Left lung (tissue), 14 donors: ENCODE measurements at places on chromosomes 7 and 10. TPM values are rescaled to one million over a fixed set of nuclear protein-coding genes. Genes with fewer than 3 reads are reported as not detected.
A peak's percentile ranks its signal among the peaks of the same experiment; 100 is the strongest.

Gene CAV2
- total RNA-seq, result 210 TPM

Gene ADCY1
- 0.55 TPM for total RNA-seq

Gene CFAP46
- total RNA-seq, result 4.1 TPM

Gene IFIT5
- 21.4 TPM for total RNA-seq

Gene BBIP1
- total RNA-seq, result 30.4 TPM

Gene IKZF5
- total RNA-seq, result 14.5 TPM

GRCh38 chr10:78913219-78914059 is 155.3 kb upstream of the ZMIZ1 start:
- DNase-seq, result peak; percentile 55
- no peaks in the 10 kb centered on the region for H3K4me1 ChIP-seq
- no peaks in the 10 kb centered on the region for H3K27me3 ChIP-seq
- no peaks in the 10 kb centered on the region for H3K36me3 ChIP-seq
- H3K27ac ChIP-seq, result no peak overlapping the region
- no peak overlapping the region for H3K4me3 ChIP-seq

- H3K4me1 ChIP-seq, result no peaks in the 10 kb centered on the region
- H3K4me3 ChIP-seq, result no peak overlapping the region
- DNase-seq, result no peak
- no peaks in the 10 kb centered on the region for H3K36me3 ChIP-seq
Measured at GRCh38 chr10:15491856-15492642, 121.0 kb upstream of the FAM171A1 start.

- no peak overlapping the region for H3K4me3 ChIP-seq
- H3K4me1 ChIP-seq, result no peaks in the 10 kb centered on the region
- no peaks in the 10 kb centered on the region for H3K36me3 ChIP-seq
- no peaks in the 10 kb centered on the region for H3K27me3 ChIP-seq
Measured at GRCh38 chr7:5143935-5144903, 45.8 kb upstream of the WIPI2 start.

DNA sequence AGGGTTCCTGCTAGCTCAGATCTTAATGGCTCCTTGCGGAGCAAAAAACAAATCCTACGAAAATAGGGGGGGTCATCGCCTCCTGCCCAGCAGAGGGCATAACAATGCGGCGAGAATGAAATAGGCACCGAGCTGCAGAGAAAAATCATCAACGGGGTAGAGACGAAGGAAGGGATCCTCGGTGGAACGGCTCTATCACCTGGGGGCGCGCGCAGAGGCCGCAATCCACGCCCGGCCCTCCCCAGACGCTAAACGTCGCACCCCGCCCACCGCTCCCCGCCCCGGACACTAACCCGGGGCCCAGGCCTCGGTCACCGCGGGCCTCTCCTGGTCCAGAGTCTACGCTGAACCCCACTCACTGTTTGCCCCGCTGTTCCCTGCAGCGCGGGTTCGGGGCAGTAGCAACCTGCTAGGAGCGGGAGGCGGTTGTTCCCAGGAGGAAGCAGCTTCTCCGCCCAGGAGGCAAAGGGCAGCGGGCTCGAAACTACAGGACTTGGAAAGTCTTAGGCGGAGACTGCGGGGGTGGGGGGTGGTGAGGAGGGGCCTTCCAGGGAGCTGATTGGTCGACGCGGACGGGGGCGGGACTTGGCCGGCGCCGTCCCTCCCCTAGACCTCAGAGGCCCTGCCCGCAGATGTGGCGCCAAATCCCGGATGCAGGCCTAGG is at the start of gene TCAF1:
Gene TCAF1 (minus strand): TSS at position 509 of the 664 bp plus-strand sequence. CDS start 25,568 bp downstream, outside the sequence.
- H3K36me3 ChIP-seq, result no peaks in the 10 kb centered on the region
- H3K4me3 ChIP-seq, result peak within 1 kb of the TSS; percentile 77
- no peaks in the 10 kb centered on the region for H3K27me3 ChIP-seq

GRCh38 chr10:8302565-8302964 is 248.1 kb downstream of the GATA3 start:
- H3K27ac ChIP-seq, result no peak overlapping the region
- H3K36me3 ChIP-seq, result no peaks in the 10 kb centered on the region
- no peak for DNase-seq
- H3K27me3 ChIP-seq, result peaks cover 20% of the 10 kb centered on the region
- H3K4me1 ChIP-seq, result no peaks in the 10 kb centered on the region

DNA sequence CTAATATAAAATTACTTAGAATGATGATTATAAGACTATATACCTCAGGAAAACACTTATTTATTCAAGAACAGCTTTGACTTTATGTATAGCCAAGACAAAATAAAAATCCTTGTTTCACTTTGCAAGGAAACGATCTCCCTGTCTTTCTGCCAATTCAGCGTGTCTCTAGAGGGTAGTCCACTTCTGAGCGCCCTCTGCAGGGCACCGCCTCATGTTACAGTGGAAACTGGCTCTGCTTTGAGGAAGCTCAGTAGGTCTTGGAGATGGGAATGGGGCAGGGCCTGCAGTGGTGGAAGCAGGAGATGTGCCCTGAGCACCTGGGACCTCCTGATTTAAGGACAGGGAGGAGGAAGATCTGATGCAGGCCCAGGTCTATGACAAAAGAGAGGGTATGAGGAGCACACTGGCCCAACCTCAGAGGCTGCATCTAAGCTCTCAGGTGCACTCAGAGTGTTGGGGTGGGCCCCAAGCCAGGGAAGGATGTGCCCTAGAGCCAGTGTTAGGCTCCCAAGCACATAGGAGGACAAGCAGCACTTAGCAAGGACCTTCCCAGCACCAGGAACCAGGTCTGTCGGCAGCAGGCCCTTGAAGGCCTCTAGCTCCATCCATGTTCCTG is 481.0 kb downstream of the TNS3 start:
- H3K27ac ChIP-seq, result no peak overlapping the region
- peak; percentile 36 for DNase-seq
- no peaks in the 10 kb centered on the region for H3K27me3 ChIP-seq
- H3K36me3 ChIP-seq, result no peaks in the 10 kb centered on the region
- H3K4me3 ChIP-seq, result no peak overlapping the region

- H3K4me3 ChIP-seq, result no peak overlapping the region
- H3K36me3 ChIP-seq, result no peaks in the 10 kb centered on the region
- H3K4me1 ChIP-seq, result peaks cover 4% of the 10 kb centered on the region
Measured at GRCh38 chr10:104123397-104123796, 1.4 kb downstream of the SFR1 start.

DNA sequence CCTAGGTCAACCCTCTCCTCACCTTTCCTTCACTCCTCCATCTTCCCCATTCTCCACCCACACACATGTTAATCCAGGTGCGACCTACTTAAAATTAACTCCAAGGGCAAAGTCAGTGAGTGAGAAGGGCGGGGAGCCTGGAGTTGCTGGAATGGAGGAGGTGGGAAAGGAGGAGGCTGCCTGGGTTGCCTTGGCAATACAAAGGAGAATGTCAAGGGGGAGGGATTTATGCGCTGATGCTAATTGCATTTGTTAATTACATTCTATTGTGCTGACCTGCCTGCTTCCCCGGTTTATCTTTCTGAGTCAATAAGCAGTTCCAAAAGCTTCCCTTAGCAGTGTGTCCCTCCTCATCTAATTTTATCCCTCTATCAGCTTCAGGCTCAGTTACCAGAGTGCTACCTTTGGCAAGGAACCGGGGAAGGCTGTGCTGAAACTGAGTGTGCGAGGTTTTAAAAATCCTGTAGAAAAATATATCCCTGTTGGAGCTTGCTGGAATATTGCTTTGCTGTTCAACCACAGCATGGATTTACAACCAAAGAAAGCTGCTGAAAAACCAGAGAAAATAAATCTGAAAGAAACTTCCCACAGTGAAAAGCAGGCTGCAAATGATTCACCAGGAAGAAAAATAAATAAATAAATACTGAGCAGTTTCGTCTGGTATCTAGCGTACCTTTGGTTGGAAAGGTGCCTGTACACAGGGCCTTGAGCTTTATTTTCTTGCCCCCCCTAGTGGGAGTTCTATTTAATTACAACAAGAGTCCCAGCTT is 113.2 kb upstream of the DGKB start:
- H3K27ac ChIP-seq, result no peak overlapping the region
- H3K36me3 ChIP-seq, result no peaks in the 10 kb centered on the region
- no peak overlapping the region for H3K4me3 ChIP-seq
- H3K27me3 ChIP-seq, result no peaks in the 10 kb centered on the region
- peak; percentile 68 for DNase-seq

GRCh38 chr10:51679841-51680240 is 19.6 kb downstream of the CSTF2T start:
- no peaks in the 10 kb centered on the region for H3K4me1 ChIP-seq
- no peaks in the 10 kb centered on the region for H3K27me3 ChIP-seq
- no peaks in the 10 kb centered on the region for H3K36me3 ChIP-seq

DNA sequence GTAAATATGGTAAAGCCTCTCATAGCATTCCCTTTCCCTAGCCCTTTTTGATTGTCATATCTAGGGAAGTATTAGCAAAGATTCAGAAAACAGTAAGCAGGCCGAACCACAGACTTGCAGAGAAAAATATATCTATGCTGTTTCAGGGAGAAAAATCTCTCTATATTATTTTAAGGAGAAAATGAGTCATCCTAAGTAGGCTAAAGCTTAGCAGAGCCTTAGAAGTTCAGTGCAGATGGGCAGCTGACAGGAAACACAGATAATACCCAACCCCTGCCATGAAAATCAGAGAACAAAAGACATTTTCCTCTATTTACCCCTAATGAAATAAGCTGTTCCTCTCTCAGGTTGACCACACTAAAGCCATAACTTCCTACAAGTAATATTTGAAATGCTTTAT is 16.5 kb downstream of the C1QL3 start:
- H3K4me1 ChIP-seq, result no peaks in the 10 kb centered on the region
- H3K27ac ChIP-seq, result no peak overlapping the region
- no peak for DNase-seq
- H3K27me3 ChIP-seq, result no peaks in the 10 kb centered on the region
- no peak overlapping the region for H3K4me3 ChIP-seq

DNA sequence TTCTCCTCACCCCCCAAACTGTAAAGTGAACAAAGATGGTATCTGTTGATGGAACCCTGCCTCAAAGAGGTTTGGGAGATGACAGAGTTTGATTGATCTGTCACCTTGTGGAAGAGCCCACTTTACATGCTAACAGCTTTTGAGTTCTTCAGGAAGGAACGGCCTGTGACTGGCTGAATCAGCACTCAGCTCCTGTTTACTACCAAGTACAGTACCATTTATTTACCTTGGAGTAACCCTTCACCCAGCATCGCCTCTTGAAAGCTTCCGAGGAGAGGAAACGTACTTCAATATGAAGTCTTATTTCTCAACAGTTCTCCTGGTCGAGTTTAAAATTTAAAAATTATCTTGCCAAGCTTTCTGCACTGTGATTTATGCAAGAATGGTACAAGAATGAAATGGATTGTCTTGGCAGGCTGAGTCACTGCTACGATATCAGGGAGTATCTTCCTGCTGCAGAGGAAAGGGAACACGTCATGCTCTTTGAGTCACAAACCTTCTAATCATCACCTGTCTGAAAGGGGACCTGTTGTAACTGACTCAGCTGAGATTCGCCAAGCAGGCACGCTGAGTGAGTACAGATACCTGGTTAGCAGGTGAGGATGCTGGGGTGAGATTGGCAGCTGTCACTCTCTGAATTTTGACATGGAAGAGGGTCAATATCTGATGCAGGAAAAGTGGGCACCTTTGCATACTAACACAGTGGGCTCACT is 30.1 kb downstream of the KLF6 start:
- no peaks in the 10 kb centered on the region for H3K4me1 ChIP-seq
- DNase-seq, result no peak
- no peak overlapping the region for H3K4me3 ChIP-seq
- H3K36me3 ChIP-seq, result no peaks in the 10 kb centered on the region

- no peaks in the 10 kb centered on the region for H3K27me3 ChIP-seq
- peaks cover 18% of the 10 kb centered on the region for H3K4me1 ChIP-seq
- H3K27ac ChIP-seq, result no peak overlapping the region
- DNase-seq, result peak; percentile 32
Measured at GRCh38 chr7:128014811-128015210, 16.4 kb downstream of the LRRC4 start.

GRCh38 chr10:99917963-99918825 is 91.6 kb downstream of the DNMBP start:
- peak overlapping the region; percentile 63 for H3K27ac ChIP-seq
- DNase-seq, result peak; percentile 81
- H3K4me3 ChIP-seq, result no peak overlapping the region
- H3K36me3 ChIP-seq, result no peaks in the 10 kb centered on the region
- H3K27me3 ChIP-seq, result no peaks in the 10 kb centered on the region

DNA sequence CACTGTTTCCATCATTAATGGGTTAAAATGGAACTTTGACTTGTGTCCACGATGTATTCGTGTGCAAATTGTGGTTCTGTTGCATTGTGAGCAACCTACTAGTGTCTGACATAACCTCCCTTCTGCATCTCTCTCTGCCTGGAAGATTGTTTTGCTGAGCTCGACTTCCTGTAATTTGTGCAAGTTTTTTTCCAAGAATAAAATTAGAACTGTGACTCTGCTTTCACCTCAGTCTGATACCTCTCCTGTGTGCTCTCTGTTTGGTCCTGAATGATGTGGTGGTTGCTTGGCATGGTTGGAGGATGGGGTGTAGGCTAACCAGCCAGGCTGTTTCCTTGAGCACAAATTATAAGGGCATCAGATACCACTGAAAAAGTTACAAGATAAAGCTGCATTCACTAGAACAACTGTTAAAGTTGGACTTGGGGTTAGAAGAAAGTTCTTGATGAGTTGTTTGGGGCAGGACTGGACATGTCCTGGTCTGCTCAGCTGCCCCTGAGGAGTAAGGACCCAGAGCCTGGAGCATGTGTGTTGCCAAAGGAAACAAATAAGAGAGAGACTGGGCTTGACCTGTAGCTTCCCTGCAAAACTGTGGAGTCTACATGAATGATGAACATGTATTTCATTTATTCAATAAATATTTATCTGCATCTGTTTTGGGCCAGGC is 1.9 kb upstream of the VOPP1 start:
- H3K27me3 ChIP-seq, result no peaks in the 10 kb centered on the region
- DNase-seq, result no peak
- H3K27ac ChIP-seq, result no peak overlapping the region
- H3K4me1 ChIP-seq, result no peaks in the 10 kb centered on the region
- no peak overlapping the region for H3K4me3 ChIP-seq

- H3K4me1 ChIP-seq, result no peaks in the 10 kb centered on the region
- H3K36me3 ChIP-seq, result no peaks in the 10 kb centered on the region
- DNase-seq, result no peak
- H3K27me3 ChIP-seq, result no peaks in the 10 kb centered on the region
- no peak overlapping the region for H3K27ac ChIP-seq
Measured at GRCh38 chr10:31140716-31141115, 109.1 kb upstream of the ZNF438 start.

GRCh38 chr7:96649981-96650380 is 59.7 kb downstream of the SEM1 start:
- H3K36me3 ChIP-seq, result no peaks in the 10 kb centered on the region
- no peaks in the 10 kb centered on the region for H3K27me3 ChIP-seq
- H3K27ac ChIP-seq, result no peak overlapping the region
- H3K4me1 ChIP-seq, result no peaks in the 10 kb centered on the region
- H3K4me3 ChIP-seq, result no peak overlapping the region

DNA sequence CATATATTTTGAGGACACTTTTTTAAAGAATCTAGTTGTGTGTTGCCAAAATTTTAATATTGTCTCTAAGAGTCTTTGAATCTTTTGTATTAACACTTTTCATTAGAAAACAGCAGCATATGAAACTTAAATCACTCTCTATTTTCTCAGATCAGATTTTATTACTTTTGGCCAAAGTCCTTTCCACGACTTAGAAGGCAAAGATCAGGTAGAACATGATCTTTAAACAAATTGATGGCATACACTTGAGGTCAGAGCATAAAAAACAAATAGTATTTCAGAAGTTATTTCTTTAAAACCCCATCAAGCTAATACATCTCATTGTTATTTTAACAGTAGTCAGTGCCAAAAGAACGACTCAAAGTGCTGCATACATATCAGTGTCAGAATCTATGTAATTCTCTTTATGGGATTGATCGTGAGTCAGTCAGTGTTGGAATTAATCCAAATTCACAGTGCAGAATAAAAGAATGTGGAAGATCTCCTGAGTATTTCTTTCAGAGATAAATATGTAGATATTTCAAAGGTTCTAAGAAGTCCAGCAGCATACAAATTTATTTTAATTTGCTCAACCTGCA is 9.6 kb upstream of the AGMO start:
- no peak for DNase-seq
- no peaks in the 10 kb centered on the region for H3K36me3 ChIP-seq
- no peaks in the 10 kb centered on the region for H3K27me3 ChIP-seq
- no peak overlapping the region for H3K4me3 ChIP-seq
- H3K4me1 ChIP-seq, result no peaks in the 10 kb centered on the region
